ENCODE measurements at places on chromosomes 12 and 14.

DNA sequence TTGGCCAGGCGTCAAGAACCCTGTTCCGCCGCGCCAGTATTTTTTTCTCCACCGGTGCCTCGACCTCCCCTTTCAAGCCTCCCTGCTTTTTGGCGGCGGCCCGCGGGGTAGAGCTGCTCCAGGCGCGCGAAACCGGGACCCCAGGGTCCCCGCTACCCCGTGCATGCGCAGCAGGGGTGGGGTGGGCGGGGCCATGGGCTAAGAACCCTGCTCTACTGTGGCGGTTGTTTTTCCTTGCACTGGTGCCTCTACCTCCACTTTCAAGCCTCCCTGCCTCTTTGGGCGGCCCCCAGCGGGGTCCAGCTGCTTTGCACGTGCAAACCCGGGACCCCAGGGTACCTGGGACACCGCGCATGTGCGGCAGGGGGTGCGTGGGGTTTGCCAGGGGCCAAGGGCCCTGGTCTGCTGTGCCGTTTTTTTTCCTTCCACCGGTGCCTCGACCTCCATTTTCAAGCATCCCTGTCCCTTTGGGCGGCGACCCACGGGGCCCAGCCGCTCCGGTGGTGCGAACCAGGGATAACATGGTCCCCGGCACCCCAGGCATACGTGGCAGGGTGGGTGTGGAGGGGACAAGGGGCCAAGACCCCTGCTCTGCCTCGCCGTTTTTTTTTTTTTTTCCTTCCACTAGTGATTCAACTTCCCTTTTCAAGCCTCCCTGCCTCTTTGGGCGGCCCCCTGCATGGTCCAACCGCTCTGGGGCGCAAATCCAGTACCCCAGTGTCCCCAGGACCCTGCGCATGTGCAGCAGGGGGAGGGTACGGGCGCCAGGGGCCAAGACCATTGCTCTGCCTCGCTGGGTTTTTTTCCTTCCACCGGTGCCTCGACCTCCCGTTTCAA lies 326.8 kb downstream of the ALG10 start:
- DNase-seq = no peak

DNA sequence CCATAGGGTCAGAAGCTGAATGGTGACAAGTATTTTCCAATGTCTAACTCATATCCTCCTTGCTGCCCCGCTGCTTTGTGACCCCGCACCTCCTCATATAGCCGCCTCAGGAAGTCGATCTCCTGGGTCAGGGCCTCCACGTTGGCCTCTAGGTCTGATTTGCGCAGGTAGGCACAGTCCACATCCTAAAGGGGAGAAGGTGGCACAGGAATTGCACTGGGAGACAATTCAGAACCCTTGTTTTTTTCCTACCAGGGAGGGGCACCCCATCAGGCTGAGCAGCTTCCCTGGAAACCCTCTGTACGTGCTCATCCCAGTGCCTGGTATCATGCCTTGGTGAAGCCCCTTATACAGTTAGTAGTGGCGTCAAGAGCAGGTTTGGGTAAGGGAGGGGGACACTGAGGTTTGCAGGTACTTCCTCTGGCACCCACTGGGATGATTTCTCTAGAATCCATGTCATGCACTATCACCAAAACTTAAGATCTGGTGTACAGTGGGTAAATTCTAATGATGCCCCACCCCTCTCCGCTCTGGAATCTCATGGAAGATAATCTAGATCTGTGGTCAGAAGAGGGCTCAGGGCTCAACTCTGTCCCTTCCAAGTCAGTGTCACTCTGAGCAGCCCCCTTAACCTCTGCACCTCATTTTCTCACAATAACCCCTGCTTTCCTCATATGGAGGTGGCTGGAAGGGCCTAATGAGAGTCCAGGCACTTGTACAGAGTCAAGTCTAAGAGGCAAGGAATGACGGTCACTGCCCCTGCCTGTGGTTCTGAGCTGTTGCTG lies 20.1 kb upstream of the KRT86 start:
- DNase-seq = no peak

GRCh38 chr14:82905762-82906161 lies 1372.1 kb upstream of the SEL1L start:
- no peak for DNase-seq

DNA sequence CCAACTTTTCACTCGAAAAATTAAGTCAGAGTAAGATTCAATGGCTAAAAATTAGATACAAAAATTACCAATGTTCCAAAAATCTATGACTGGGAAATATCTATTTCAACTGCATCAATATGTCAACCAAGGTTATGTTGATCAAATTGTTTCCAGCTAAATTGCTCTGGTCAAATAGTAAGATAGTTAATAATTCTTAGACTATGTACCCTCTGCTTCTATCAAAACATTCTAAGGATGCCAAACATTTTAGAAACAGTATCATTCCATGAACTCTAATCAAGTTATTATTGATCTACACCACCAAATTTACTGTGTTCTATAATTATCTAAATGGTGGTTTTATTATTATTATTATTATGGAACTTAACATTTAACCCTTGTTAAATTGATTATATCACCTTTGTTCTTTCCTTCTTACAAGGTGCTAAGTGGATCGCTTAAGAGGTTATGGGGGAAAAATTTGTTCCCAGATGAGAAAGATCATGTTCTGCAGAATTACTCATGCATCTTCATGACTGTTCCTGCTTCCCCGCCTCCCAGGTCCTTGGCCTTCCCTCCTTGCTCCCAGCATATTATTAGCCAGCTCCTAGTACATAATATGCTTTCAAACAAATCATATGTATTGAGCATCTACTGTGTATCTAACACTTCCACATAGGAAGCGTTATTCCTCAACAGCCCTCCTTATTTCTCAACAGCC lies 240.5 kb upstream of the KRR1 start:
- DNase-seq = no peak
